ENCODE measurements at places on chromosomes 1 and 21.

DNA sequence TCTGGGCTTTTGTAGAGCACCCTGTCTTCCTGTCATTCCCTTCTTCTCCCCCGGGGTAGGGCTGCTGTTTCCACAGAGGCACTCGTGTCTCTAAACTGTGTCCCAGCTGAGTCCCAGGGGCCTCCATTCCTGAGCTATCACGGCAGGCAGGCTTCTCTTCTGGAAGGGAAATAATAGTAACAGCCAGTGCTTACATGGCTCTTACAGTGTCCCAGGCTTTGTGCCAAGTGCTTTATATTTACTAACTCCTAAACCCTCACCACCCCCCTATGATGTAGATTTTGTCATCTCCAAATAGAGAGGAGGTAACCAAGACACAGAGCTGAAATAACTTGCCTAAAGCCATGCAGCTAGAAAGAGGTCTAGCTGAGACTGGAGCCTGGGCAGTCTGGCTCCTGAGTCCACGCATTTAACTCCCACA, 1.4 kb upstream of the CELF3 start:
- DNase-seq, result no peak

DNA sequence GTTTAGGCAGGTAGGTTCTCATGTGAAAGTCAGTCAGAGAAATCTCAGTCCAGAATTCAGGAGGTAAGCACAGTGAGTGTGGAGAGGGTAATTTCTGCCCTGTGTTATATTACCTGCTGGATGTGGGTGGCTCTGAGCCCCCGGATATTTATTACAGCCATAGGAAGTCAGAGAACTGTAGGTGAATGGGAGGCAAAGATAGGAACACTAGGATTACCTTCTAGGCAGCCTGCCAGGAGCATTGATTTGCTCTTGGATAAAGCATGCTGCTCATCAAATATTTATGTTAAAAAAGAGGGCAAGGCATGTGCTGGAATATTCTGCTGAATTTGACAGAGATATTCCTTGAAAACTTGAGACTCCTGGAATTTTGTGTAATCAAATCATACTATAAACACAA, 8.5 kb downstream of the GNG12 start:
- DNase-seq, result no peak

GRCh38 chr1:160081261-160081936, at the start of gene KCNJ9:
Gene KCNJ9, plus strand, starts transcription at chr1:160081538. Its CDS starts 2,493 bp downstream, at chr1:160084031.
- peak; percentile 78 for DNase-seq

GRCh38 chr1:45883658-45884057, 80.2 kb downstream of the MAST2 start:
- no peak for DNase-seq

DNA sequence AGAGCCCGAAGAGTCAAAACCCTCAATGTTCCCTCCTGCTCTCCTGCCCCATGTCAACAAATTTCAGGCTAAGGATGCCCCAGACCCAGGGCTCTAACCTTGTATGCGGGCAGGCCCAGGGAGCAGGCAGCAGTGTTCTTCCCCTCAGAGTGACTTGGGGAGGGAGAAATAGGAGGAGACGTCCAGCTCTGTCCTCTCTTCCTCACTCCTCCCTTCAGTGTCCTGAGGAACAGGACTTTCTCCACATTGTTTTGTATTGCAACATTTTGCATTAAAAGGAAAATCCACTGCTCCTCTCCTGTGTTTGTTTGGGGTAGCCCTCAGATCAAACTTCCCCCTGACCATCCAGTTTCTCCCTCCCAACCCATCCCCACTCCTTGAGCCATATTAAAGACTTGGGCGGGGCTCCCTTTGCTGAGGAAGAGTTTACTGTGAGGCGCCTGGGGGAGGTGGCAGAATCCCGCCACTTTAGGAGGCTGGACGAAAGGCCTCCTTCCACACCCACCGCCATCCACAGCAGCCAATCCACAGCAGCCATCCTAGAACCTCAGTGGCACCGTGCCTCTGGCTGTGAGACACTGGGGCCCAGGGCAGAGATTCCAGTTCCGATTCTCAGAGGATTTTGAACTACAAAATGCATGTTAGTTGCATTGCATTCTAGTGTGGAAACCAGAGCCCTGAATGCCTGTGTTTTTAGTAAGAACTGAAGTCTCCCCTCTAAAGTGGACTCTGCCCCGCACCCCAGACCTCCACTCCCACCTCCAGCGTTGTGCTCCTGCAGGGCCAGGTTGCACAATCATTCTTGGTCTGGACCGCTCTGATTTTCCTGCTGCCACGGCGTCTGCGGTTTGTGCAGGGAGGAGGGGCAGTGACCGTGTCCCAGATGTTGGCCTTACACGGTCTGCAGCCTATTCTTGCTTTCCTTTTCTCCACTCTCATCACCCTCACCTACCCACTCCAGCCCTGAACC, 3.0 kb downstream of the OLFML3 start:
- no peak for DNase-seq

GRCh38 chr1:227069490-227069889, 129.4 kb downstream of the COQ8A start:
- DNase-seq, result no peak

DNA sequence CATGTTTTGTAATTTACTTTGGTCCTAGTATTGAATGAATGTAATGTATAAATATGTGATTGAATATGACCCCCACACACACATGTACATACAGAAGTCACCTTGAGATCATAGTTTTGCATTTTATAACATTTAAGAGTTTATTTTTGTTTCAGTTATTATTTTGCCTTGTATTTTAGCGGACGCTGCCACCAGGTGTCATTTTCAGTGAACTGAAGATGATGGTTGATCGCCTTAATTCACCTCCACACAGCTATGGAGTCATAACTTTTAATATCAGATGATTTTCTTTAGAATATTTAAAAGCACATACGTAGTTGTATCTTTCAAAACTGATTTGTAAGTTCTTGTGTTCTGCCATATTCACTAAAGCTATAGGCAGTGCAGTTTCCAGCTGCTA, 130.4 kb downstream of the DYRK1A start:
- no peak for DNase-seq

DNA sequence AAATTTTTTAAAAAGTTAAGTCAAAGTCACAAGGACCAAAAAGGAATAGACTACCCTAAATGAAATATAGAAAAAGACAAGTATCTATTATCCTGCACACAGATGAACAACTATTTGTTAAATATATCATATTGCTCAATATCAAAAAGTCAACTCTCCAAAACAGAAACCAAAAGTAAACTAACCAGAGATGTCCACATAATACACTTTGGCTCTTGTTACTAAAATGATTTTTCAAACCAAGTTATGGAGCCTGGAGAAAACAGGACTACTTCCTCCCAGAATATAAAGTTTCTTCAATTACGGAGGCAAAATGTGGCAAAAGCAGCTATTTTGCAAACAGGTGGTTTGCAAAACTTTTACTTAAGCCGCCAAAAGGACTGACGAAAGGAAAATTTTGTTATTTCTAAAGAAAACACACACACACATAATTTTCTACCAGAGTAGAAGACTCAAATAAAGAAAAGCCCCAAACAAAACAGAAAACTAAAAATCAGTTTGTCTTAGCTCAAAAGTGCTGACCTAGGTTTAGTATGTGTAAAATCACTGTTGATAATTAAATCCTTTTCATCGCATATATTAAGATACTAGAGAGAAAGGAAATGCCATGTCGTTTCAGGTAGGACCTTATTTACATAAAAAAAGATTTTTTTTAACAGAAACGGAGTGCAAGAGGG, 1.1 kb downstream of the DPYD start:
- no peak for DNase-seq

DNA sequence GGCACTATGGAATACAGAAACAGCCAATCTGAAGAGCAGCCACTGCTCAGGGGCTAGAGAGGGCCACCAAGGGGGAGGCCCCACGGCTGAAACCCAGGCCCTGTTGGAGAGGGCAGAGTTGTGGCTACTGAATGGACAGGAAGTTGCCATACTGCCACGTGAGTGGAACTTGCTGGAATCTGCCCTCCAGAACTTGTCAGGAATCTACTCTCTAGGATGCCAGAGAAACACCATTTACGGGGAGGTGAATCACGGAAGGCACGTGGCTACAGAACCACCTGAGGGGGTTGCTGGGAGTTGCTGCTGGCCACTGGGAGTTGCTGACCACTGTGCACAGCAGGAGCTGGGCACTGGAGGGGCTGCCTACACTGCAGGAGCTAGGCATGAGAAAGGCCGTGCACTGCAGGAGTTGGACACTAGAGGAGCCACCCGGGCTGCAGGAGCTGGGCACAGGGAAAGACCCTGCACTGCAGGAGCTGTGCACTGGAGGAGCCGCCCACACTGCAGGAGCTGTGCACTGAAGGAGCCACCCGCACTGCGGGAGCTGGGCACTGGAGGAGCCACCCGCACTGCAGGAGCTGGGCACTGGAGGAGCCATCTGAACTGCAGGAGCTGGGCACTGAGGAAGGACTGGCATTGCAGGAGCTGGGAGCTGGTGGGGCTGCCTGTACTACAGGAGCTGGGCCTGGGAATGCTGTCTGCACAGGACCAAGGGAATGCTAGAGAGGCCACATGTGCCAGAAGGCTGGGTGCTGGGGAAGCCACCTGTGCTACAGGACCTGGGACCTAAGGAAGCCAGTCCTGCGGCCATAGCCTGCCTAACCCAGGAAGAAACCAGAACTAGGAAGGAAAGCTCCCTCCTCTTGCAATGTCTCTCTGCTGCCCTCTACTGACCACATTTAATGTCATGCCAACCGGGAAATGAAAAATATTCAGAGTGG, 343.4 kb downstream of the MATN1 start:
- DNase-seq, result peak; percentile 34

GRCh38 chr1:244970236-244970743, 105.9 kb upstream of the HNRNPU start:
- DNase-seq, result peak; percentile 93

- DNase-seq, result no peak
These were observed 22.4 kb downstream of the RPL5 start for GRCh38 chr1:92854101-92854785.

- DNase-seq, result no peak
These were observed 31.2 kb upstream of the CFAP126 start for GRCh38 chr1:161398900-161399256.

DNA sequence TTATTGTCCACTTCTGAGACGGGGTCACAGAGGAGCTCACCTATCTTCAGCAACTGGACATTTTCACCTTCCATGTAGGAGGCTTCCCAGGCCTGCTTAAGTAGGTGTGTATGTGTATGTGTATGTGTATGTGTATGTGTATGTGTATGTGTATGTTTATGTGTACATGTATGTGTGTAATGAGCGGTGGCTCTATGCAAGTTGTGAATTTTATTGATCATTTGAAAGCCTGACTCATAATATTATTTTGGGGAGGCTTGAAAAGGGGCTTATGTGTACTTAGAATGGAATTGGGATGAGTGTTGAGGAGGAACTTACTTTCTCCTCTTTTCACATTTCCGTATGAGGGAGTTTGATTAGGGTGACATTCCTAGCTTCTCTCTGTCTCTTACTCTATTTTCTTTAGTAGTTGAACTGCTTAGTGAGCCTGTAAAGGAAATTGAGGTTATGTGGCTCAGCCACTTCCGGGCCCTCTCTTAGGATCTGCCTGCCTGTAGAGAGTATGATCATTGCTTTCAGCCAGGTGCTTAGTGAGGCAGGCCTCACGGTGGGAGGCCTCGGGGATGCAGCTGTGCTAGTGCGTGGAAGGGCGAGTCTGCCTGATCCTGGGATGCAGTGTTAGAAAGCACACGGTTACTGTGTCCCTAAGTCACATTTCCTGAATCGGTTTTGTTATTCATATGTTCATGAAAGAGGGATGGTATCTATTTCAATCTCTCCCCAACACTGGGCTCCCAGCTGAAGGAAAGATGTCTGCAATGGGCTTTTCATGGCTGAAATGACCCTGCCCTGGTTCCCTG, 61.0 kb downstream of the IER5 start:
- DNase-seq, result no peak

- DNase-seq, result no peak
These were observed 385.0 kb upstream of the NFIA start for GRCh38 chr1:60697204-60697994.

DNA sequence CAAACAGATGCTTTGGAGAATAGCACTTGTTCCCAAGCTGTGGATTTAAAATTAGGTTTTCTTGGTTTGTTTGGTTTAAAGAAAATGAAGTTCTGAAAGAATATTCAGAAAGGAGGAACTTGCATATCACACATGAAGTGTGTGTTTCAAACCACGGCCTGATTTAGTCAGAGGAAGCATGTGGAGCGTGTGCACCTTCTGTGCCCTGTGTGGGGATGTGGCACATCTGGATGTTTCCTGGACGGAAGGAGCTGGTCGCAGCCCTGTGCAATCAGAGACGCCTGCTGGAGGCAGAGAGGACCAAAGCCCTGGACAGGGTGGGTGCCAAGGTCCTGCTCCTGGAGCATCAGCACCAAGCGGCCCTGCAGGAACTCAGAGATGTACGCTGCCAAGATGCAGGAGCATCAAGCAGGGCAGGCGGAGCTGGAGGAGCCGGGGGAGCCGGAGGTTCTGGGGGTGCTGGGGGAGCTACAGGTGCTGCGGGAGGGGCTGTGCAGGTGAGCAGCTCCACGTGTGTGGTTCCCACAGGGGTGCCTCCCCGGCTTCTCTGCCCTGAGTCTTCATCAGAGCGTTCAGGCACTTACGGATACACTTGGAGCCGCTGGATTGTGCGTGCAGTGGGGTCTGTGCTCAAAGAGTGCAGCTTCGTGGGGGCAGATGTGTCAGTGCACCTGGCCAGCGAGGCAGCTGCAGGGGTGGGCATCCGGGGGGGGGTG, 45.7 kb downstream of the PCNT start:
- DNase-seq, result no peak

DNA sequence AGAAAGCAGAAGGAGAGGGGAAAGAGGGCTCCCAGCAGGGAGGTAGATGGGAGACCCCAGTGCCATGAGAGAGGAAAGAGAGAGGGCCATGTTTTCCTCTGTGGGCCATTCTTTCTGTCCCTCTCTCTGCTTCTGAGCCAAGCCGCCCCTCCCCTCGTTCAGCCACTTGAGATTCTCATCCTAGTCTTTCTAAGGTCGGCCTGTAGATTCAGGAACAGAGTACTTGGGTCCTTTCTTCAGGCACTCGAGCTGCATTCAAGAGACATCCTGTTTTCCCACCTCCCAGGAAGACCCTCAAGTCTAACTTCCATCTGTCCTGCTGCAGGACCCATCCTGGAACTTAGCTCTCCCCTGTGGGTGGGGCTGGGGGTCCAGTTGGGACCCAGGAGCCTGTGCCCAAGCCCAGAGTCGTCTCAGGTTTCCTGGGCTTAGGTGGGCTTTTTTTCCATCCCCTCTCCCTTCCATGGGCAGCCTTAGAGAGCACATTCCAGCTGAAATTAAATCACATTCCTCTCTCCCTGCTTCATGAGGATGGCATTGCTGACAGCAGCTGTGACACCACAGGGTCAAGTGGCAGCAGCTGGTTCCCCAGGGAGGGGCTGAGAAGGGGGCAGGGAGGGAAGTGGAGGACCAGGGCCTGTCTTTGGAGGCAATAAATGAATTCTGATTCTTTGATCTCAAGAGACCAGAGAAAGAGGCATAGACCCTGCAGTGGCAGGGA, 13.0 kb downstream of the NES start:
- DNase-seq, result no peak
